ENCODE measurements at places on chromosomes 3 and 15.

DNA sequence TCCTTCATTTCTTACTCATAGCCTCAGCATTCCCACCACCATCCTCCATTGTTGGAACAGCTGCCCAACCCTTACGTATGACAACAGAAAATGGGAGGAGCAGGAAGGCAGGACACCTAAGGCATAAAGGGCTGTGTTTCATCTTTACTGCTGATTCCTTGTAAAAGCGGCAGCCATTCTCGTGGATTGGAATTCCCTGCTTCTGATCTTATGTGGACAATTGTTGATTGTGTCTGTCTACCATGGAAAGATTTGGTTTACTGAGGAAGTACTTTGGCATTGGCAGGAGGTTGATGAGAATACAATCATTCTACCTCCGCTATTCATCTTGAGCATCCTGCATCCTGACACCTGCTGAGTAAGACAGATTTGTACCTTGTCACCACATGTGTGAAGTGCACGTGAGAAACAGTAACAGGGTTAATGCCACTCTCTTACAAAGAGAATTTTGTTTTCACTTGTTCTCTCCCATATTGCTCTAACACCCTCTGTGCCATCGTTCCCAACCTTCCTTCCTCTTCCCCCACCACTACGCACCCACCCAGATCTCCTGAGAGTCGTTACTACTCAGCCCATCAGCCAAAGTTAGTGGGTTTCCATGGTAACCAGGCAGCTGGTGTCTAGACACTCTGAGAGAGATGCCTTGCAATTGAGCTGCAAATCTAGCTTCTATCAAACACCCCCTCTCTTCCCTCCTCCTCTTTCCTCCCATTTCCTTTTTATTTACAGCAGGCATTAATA is 75.7 kb downstream of the GAP43 start:
- no peak for DNase-seq

- no peak for DNase-seq
Observed at GRCh38 chr3:78918361-78919020, 849.3 kb downstream of the ROBO1 start.

GRCh38 chr3:58829321-58830000 is 162.9 kb upstream of the FAM3D start:
- no peak for DNase-seq

- DNase-seq = no peak
Observed at GRCh38 chr3:34011171-34012101, 213.0 kb downstream of the PDCD6IP start.

DNA sequence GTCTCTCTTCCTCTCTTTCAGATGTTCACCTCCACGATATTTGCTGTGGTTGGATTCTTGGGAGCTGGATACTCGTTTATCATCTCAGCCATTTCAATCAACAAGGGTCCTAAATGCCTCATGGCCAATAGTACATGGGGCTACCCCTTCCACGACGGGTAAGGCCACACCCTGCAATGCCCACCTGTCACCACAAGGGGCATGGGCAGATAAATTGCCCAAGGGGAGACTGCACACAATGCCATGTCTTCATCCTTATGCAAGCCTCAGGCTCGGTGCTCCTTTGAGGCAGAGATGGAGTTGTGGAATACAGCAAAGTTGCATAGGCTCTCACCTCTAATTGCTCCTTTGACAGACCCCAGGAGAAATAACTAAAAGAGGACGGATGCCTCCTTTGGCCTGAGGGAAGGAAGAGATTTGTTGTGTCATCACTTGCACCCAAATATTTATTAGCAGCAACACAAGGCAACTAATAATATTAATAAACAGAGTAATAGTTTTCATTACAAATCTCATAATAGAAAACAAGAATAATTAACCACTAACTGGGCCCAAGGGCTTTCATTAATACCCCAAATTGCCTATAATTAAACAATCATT is 13.2 kb downstream of the TM4SF4 start:
- DNase-seq = no peak

DNA sequence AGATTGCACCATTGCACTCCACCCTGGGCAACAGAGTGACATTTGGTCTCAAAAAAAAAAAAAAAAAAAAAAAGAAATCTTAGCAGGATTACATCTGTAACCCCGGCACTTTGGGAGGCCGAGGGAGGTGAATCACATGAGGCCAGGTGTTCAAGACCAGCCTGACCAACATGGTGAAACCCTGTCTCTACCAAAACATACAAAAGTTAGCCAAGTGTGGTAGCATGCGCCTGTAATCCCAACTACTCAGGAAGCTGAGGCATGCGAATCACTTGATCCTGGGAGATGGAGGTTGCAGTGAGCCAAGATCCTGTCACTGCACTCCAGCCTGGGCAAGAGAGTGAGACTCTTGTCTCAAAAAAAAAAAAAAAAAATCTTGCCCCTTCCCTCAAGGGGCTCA is 40.4 kb downstream of the LIPC start:
- no peak for DNase-seq

DNA sequence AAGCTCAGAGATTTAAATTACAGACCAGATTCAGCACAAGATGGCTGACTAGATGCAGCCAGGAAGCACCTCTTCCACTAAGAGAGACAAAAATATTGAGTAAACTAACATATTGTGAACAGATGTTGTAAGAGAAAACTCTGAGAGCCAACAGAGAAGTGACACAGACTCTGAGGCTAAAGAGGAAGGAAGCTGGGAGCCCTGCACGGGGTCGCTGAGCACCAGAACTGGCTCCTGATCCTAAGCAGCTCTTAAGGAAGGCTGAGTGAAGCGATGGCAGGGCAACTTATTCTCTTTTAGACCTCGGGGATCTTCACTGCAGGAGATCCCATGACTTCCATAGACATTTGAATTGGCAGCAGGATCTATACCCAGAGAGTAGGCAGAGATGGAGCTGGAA is 578.0 kb upstream of the GRM7 start:
- no peak for DNase-seq

DNA sequence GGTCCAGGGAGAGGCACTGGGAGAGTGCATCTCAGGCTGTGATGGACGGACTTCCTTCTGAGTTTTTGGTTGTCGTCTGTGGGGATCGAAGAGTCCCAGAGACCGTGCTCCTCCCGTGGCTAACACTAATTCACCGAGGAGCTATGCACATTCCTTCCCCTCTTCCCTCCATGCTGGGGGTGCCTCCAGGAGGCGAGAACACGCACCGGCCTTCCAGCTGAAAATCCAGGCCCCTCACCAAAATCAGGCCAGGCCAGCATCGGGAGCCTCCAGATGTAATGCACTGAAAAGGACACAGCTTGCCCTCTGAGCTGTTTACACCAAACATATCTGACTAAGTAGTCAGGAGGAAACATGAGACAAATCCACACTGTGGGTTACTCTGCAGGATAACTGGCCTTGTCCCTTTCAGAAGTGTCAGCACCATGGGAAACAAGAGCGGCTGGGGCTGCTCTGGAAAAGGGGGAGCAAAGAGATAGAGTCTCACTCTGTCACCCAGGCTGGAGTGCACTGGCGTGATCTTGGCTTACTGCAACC is 5.5 kb downstream of the RNU5B-1 start:
- DNase-seq = no peak

DNA sequence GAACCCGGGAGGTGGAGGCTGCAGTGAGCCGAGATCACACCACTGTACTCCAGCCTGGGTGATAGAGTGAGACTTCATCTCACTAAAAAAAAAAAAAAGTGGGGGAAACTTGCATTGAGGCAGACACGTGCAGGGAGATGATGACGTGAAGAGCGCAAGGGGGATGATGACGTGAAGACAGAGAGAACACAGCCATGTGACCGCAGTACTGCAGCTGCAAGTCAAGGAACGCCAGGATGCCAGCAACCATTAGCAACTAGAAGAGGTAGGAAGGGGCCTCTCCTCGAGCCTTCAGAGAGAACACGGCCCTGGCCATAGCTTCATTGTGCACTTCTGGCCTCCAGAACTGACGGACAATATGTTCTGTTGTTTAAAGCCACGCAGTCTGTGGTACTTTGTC is 28.3 kb downstream of the RFT1 start:
- no peak for DNase-seq

- DNase-seq = no peak
Observed at GRCh38 chr15:70036585-70037291, 61.0 kb downstream of the TLE3 start.

- no peak for DNase-seq
Observed at GRCh38 chr3:59161048-59161447, 111.2 kb upstream of the CFAP20DC start.

GRCh38 chr3:187931101-187931500 is 185.8 kb upstream of the BCL6 start:
- no peak for DNase-seq

GRCh38 chr3:43998370-43998835 is 243.3 kb upstream of the TOPAZ1 start:
- DNase-seq = no peak

- DNase-seq = no peak
Observed at GRCh38 chr3:143847787-143848631, at the start of gene SLC9A9. SLC9A9 (minus strand) TSS chr3:143848468; CDS start chr3:143848322, 146 bp downstream.

DNA sequence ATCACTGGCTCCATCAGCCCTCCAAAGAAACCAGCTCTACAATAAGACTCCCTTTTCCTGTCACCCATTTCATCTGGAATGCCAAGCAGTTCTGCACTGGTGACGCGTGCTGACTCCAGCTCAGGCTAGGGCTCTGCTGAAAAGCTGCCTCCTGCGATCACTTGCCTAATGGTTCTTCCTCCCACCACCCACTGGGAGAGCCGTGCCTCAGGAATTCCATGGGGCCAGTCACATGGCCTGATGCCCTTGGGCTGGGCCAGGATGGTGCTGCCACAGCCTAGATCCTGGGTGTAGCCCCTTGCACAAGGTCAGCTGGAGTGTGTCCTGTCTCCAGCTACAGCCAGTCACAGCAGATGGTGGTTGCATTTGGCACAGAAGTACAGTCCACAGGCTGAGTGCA is 98.9 kb downstream of the DNAJB8 start:
- no peak for DNase-seq

DNA sequence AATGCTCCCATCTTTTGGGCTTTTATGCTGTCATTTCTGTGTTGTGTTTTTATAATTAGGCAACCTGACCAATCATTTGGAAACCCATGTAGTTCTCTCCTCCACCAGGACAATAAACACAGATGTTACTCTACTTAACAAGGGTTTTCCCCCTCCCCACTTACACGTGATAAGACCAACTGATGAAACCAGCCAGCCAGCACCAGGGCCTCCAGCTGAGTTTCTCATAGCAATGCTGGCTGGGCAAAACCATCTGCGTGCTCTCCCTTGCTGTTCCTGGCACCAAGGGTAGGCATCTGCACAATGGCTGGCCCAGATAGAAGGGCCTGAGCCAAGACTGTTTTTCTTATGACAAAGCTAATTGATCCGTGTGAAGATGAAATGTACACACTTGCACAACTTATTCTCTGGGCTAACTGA is 310.4 kb downstream of the PLCL2 start:
- no peak for DNase-seq

GRCh38 chr15:62781081-62781497 is 261.5 kb upstream of the TPM1 start:
- DNase-seq = no peak

GRCh38 chr3:113498221-113499005 is 16.5 kb downstream of the SPICE1 start:
- no peak for DNase-seq

GRCh38 chr3:17412950-17413530 is 329.4 kb downstream of the TBC1D5 start:
- no peak for DNase-seq

Data from esophagus squamous epithelium (tissue), 5 donors.